Tongue (tissue), 3 donors: ENCODE measurements at places on chromosomes 1 and 21. TPM values are rescaled to one million over a fixed set of nuclear protein-coding genes. Genes with fewer than 3 reads are reported as not detected.

DNA sequence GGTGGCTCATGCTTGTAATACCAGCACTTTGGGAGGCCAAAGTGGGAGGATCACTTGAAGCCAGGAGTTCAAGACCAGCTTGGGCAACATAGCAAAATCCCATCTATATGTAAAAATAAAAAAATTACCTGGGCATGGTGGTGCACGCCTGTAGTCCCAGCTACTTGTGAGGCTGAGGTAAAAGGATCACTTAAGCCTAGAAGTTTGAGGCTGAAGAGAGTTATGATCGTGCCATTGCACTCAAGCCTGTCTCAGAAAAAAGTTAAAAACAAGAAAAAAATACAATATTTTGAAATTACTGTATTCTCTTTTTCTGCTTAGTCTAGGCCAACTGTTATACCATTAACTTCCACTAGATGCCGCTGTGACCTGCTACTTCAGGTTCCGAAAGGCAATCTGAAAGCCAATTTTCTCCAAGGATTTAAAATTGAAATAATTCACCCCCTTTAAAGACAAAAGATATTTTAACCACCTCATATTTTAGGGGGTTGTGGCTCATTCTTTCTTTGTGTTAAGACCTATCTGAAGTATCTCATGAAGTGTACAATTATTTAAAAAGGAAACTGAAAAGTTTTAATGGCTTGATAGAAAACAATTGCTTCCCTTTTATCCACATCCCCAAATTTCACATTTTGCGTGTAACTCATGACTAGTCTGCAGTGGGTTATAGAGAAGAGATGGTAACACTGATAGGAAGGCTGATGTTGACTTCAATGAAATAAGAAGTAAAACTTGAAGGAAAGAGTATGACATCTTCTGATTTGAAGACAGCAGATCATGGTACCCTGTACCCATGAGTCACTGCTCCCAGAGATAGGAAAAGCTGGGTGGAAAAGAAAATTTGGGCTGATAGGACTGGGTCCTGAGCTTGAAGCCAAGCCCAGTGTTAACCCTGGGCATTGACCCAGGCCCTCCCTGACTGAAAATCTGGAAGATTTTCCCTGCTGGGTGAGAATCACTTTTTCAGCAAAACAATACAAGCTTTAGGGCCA lies 24.4 kb upstream of the CLDN14 start:
- DNase-seq, result peak; percentile 86

PRAMEF4 gene
- not detected for total RNA-seq

FAM43B gene
- total RNA-seq, result not detected

PPIE gene
- total RNA-seq, result 31.2 TPM

DNA sequence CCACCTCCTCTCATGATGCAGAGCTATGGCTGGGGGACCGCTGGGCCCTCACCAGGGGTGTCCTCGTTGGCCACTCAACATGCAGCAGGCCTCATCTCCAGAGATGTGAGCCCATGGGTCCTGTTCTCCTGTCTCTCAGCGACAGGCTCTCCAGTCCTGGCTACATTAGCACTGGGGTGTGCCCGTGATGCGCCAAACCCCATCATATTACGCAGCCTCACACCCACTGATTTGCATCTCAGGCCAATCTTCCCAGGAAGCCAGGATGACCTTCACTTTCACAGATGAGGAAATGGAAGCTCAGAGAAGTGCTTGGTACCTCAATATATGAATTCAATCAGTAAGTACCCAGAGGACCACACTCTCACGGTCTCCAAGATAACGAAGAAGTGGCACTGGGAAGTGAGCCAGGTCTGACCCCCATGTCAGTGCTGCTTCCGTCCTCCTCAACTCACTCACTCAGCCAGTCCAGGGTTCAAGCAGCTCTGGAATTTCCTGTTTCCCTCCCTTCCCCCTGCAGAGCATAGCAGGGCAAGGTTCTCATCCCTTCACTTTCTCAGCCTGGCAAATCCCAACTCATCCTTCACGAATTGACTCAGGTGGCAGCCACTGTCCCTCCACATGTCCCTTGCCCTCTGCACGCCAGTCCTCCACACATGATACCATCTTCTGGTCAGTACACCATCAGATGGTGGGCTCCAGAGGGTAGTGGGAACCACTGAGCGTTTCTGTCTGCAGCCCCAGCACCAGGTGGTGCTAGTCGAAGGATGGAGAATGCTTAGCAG lies 28.9 kb upstream of the EVA1B start:
- no peak for DNase-seq

TSHB gene
- total RNA-seq, result not detected

ZBTB8A gene
- total RNA-seq, result 13.3 TPM

DNA sequence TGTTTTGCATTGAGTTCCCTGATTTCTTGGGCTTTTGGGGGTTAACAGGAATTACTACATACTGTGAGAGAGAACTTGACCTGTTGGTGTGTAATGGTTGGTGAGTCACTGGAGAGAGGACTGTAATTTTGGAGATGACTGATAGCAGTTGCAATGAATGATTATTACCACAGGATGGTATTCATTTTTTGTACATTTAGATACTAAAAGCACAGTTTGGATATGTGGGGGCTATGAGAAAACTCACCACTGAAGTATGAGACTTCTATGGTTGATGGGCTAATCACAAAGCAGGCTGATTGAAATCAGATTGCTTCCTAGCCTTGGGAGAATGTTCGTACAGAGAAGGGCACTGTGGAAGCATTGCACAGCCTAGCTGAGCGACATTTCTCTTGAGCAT lies 1571.3 kb upstream of the PRMT6 start:
- DNase-seq, result no peak

DNA sequence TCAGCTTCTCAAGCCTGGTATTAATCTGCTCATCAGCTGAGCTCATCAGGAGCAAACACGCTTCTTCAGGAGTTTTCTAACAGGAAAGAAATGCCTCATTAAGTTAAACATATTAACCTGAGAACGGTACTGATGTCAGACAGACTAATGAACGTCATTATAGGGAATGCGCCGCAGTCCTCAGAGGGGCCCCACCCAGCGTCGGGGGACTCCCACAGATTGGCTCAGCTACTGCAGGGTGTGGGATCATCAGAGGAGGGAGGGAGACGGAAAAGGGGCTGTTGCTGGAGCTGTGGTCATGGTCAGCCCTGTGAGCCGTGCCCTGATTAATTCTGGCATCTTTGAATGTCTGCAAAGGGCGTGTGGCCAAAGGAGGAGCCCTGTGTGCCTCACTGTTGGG lies 348.5 kb downstream of the PTPRU start:
- no peak for DNase-seq

DNA sequence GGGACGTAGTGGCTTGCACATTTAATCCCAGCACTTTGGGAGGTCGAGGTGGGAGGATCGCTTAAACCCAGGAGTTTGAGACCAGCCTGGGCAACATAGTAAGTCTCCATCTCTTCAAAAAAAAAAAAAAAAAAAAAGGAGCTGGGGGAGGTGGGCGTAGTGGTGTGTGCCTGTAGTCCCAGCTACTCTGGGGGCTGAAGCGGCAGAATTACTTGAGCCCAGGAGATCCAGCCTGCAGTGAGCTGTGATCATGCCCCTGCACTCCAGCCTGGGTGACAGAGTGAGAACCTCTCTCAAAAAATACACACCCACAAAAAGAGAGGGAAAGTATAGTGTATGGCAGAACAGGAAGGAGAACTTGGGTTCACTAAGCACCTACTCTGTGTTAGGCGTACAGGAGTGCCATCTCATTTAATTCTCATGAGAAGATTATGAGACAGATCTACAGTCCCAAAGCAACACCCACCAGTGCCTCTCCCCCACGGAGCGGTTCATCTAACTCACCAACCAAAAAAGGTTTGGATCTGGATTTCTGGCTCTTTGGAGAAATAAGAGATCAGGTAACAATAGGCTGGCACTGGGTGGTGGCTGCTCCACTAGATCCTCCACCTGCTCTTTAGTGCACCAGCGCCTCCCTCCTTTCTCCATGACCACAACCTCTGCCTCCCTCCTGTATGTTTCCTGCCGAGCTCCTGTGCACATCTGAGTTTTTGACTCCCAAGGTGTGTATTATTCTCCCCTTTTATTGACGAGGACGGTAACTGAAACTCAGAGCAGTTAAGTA lies 1.4 kb upstream of the TRAF5 start:
- DNase-seq, result no peak
